NCI-H510A (cell line): ENCODE measurements at places on chromosomes 3 and 15.

GRCh38 chr3:115217292-115217677, 70.2 kb upstream of the ZBTB20 start:
- DNase-seq = no peak

- DNase-seq = no peak
These were observed 9.4 kb downstream of the FAM174B start for GRCh38 chr15:92646216-92646615.

- no peak for DNase-seq
These were observed 44.8 kb upstream of the UBE2E1 start for GRCh38 chr3:23760871-23761373.

- DNase-seq = no peak
These were observed 202.1 kb downstream of the TBL1XR1 start for GRCh38 chr3:176994891-176995781.
